HT1080 (cell line): ENCODE measurements at places on chromosomes 4 and X.

GRCh38 chrX:16966752-16967448 is 20.4 kb downstream of the REPS2 start:
- DNase-seq, result no peak

DNA sequence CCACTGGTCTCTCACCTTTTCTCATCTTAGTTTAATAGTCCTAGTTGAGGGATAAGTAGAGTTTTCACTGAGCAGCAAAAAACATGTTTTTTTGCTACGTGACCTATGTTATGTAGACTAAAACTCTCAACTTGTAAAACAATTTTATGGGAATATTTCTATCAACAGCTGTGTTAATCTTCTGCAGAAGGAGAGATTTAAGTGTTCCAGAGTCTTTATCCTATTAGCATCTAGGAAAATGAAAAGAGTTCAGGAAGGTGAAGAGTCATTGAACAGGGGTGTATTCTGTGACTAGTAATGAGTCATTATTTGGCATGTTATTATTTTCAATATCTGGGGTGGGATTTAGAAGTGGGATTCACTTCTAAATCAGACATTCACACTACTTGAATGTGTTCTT is 41.9 kb downstream of the RRAGB start:
- DNase-seq, result no peak

- DNase-seq, result no peak
Measured at GRCh38 chrX:70669120-70669519, 224.5 kb downstream of the DLG3 start.

DNA sequence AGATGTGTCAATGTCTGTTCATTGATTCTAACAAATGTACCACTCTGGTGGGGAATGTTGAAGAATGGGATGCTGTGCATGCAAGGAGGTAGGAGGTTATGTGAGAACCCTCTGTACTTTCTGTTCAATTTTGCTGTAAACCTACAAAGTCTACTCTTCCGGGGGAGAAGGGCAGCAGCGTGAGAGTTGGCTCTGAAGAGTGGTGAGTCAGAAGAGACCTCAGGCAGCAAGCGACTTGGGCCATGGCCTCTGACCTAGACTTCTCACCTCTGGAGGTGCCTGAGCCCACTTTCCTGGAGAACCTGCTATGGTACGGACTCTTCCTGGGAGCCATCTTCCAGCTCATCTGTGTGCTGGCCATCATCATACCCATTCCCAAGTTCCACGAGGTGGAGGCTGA is 26.7 kb downstream of the MANBA start:
- no peak for DNase-seq

DNA sequence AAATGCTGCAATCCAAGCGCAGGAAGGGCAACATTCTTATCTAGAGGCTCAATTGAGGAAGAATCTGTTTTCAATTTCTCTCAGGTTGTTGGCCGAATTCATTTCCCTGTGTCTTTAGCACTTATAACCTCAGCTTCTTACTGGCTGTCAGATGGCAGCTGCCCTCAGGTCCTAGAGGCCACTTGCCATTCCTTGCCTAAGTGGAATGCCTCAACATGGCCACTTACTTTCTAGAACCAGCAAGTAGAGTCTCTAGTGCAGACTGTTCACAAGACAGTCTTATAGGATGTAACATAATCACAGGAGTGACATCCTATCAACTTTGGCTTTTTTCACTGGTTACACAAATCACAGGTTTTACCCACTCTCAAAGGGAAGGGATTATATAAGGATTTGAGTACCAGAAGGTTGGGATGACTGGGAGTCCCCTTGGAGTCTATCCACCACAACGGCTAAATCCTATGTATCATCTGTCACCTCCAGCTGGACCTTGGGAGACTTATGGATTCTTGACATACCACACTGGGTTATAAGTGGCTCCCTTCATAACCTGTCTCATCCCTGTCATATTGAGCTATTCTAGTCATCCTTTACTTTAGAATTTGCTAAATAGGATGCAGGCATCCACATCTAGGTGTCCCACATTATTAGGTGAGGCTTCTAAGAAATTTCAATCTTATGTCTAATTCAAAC is 297.9 kb upstream of the CTSO start:
- DNase-seq, result no peak

GRCh38 chr4:109821185-109821584 is 5.6 kb downstream of the GAR1 start:
- no peak for DNase-seq

- DNase-seq, result no peak
Measured at GRCh38 chrX:118545510-118545909, 49.9 kb downstream of the DOCK11 start.

GRCh38 chr4:18961879-18962278 is 940.3 kb upstream of the LCORL start:
- no peak for DNase-seq

DNA sequence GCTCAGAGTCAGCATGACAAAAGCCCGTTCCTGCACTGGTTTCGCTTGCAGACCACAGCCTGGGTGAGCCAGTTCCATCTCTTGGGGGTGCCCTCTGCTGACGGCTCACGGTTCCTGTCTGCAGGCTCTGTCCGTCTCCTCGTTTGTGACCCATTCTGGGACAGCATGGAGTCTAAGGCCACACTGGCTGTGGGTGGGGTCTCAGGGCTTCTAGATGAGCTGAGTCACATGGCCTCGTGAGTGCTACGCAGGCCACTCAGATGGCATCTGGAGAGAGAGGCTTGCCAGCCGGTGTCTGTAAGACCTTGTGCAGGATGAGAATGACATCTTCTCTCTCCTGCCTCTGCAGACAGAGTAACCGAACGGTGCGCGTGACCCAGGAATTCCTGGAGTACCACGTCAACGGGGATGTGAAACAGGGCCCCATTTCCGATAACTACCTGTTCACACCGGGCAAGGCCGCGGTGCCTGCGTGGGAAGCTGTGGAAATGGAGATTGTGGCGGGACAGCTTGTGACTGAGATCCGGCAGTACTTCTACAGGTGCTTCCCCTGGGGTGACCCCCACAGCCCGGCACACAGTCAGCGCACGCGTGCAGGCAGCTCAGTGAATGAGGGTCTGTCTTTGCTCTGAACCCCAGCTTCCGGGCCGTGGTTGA is 31.6 kb upstream of the MRFAP1 start:
- DNase-seq, result no peak

GRCh38 chr4:16824278-16824806 is 74.1 kb downstream of the LDB2 start:
- no peak for DNase-seq

- no peak for DNase-seq
Measured at GRCh38 chrX:40552768-40553167, 28.0 kb upstream of the ATP6AP2 start.
